A172 (cell line): ENCODE measurements at places on chromosomes 13 and 19. TPM values are rescaled to one million over a fixed set of nuclear protein-coding genes. Genes with fewer than 3 reads are reported as not detected.

DNA sequence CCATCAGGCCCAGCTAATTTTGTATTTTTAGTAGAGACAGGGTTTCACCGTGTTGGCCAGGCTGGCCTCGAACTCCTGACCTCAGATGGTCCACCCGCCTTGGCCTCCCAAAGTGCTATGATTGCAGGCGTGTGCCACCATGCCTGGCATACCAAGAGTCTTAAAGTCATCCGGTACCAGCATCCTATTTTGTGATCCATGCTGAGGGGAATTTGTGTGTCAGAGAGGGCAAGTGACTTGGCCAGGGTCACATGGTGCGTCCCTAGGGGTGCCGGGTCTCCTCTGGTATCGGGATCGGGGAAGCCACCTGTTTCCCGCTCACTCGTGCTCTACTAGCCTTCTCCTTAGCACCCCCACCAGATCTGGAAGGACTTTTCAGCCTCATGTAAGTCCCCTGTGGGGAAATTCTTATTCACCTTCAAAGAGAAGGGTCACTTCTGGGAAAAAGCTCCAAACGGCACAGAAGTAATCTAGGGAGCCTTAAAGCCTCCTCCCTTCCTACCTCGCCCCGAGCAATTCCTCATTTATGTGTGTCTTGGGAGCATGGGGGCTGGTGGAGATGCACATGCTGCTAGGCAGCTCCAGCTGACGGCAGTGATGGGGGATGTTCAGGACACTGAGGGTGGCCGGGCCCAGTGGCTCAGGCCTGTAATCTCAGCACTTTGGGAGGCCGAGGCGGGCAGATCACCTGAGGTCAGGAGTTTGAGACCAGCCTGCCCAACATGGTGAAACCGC is 6.1 kb upstream of the ANKLE1 start:
- DNase-seq = no peak

The CFD gene
- 14.4 and 16.2 TPM in 2 replicates for total RNA-seq

- no peak for DNase-seq
These were observed 209.5 kb upstream of the IPO5 start for GRCh38 chr13:97743938-97744337.

DNA sequence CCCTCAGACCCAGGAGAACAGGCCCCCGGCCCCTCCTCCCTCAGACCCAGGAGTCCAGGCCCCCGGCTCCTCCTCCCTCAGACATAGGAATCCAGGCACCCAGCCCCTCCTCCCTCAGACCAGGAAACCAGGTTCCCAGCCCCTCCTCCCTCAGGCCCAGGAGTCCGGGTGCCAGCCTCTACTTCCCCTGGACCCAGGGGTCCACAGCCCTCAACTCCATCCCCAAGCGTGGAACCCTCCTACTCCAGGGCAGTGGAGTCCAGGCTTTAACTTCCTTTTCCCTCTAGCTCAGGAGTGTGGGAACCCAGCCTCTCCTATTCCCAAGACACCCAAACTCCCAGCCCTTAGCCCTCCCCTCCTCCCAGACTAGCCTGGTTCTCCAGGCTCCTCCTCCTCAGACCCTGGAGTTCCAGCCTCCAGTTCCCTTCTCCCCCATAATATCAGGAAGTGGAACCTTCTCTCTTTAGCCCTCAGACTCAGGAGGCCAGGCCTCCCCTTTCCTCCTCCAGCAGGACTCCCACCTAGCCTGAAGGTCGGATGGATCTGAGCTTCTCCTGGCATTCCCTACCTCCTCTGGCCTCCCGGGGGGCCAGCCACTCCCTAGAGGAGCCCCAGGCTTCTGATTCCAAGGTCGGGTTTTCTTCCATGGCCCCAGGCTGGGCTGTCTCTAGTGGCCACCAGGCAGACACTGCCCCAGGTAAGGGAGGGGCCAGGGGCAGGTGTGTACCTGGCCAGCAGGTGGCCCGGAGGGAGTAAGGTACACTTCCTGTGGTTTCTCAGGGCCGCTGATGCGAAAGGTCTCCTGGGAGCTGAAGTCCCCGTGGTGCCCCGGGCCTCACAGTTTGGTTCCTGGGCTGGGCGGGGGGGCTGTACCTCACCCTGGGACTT is at the start of gene TMC4:
Gene TMC4, minus strand, starts transcription at position 690 of the 888 bp plus-strand sequence. Its CDS starts 43 bp downstream, at position 647.
- DNase-seq = peak; percentile 47

DNA sequence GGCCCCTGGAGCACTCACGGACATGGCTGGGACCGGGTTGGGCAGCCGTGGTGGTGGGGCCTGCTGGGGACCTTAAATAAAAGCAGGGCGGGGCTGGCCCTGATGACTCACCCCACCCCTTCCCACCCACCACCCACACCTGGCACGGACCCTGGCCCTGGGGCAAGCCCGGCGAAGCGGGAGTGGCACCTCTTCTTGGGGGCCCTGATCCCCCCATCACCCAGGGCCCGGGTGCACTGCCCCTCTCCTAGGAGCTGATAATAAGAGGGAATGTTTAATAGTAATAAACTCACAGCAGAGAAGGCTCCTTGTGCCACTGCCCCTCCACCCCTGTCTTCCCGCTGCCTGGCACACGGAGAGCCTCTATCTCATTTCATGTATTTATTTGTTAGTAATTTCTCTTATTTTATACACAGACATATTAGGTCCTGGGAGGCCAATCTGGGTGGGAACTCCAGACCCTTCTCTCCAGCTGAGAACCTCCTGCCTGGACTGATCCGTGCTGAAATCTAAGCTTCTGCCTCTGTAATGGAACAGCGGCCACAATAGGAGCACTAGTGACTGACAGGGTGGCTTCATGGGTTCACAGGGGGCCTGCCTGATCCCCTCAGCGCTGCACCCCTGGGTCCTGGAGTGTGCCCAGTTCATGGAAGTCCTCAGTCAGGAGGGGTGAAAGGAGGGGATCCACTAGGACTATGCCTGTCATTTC is at the start of gene LGALS7:
Gene LGALS7, minus strand, starts transcription at position 49 of the 709 bp plus-strand sequence. Its CDS starts 25 bp downstream, at position 24.
- DNase-seq = no peak
